ENCODE measurements at places on chromosomes 2 and 18.
A peak's percentile ranks its signal among the peaks of the same experiment; 100 is the strongest.

DNA sequence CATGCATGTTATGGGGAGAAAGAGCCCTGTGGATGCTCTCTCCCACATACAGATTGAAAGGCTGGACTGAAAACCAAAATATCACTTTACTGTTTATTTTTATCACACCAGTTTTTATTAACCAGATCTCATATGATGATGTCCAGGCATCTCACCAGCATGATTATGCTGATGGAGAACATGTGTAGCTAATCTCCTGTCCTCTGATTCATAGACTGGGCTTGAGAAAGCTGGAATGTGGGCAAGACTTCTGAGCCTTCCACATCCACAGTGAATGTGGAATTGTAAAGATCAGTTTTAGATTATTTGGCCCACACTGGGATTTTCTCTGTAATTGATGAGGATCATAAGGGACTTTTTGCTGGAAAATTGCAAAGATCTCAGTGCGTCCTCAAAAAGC is 137.9 kb downstream of the ICOS start:
- peaks cover 14% of the 10 kb centered on the region for H3K4me1 ChIP-seq
- no peak for DNase-seq
- H3K27me3 ChIP-seq, result peaks cover 2% of the 10 kb centered on the region

- no peaks in the 10 kb centered on the region for H3K36me3 ChIP-seq
- no peak for DNase-seq
- H3K4me3 ChIP-seq, result no peak overlapping the region
- no peak overlapping the region for H3K27ac ChIP-seq
- no peaks in the 10 kb centered on the region for H3K27me3 ChIP-seq
Observed at GRCh38 chr2:129907256-129907998, 72.0 kb upstream of the RAB6C start.

GRCh38 chr2:36357847-36358659 is 2.5 kb downstream of the CRIM1 start:
- no peak overlapping the region for H3K27ac ChIP-seq
- H3K27me3 ChIP-seq, result peaks cover 41% of the 10 kb centered on the region
- peak overlapping the region; percentile 75 for H3K4me3 ChIP-seq
- H3K4me1 ChIP-seq, result peaks cover 18% of the 10 kb centered on the region
- H3K36me3 ChIP-seq, result no peaks in the 10 kb centered on the region

- peaks cover 17% of the 10 kb centered on the region for H3K4me1 ChIP-seq
- no peak for DNase-seq
- no peak overlapping the region for H3K4me3 ChIP-seq
- H3K36me3 ChIP-seq, result peaks cover 61% of the 10 kb centered on the region
- H3K27me3 ChIP-seq, result no peaks in the 10 kb centered on the region
Observed at GRCh38 chr2:20797096-20797495, 25.8 kb downstream of the LDAH start.

- no peak overlapping the region for H3K4me3 ChIP-seq
- H3K27ac ChIP-seq, result no peak overlapping the region
- peaks cover 9% of the 10 kb centered on the region for H3K4me1 ChIP-seq
- peaks cover 28% of the 10 kb centered on the region for H3K27me3 ChIP-seq
- no peak for DNase-seq
Observed at GRCh38 chr18:45834306-45834705, 8.8 kb downstream of the SIGLEC15 start.

DNA sequence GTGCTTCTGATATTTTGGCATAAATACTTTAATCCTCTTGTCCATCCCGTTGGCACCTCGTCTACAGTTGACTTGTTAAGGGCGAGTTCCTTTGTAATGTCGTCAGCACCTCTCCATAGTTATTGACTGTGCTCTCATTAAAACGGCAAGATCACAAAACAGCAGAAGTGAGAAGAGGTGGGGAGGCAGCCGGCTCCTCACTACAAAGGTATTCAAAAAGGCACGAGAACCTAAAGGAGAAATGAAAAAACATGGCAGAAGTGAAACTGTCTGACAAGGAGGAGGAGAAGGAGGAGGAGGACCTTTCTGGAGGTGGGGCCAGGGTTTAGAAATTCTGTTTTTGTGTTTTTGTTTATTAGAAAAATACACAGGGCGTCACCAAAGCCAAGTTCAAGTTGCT is 235.6 kb downstream of the BCL11A start:
- H3K36me3 ChIP-seq, result no peaks in the 10 kb centered on the region
- DNase-seq, result no peak
- no peak overlapping the region for H3K4me3 ChIP-seq
- H3K27ac ChIP-seq, result no peak overlapping the region

All from activated naive CD4-positive, alpha-beta T cell treated with anti-CD3 and anti-CD28 coated beads for 36 hours (primary cell).